ENCODE measurements at places on chromosomes 6 and 20. TPM values are rescaled to one million over a fixed set of nuclear protein-coding genes. Genes with fewer than 3 reads are reported as not detected.

VIP gene
- total RNA-seq: not detected

DNA sequence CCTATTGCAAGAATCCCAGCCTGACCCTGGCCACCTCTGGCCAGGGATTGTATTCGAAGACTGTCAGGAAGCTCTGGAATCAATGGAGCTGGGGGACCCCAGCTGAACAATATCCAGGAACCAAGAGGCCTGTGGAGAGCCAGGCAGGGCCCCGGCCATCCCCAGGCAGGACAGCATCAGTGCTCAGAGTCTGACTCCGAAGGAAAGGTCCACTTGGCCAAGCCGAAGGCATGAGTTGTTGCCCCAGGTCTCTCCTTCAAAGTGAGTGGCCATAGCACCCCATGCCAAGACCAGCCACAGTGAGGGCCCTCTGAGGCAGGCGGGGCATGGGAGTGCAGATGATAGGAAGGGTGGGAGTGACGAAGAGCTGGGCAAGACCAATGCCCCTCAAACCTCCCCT is 193.1 kb downstream of the CDH4 start:
- no peak for DNase-seq

- DNase-seq: peak; percentile 9
Observed at GRCh38 chr6:85405175-85405852, 44.6 kb upstream of the NT5E start.

- DNase-seq: no peak
Observed at GRCh38 chr20:40991181-40991889, 37.3 kb upstream of the TOP1 start.

DNA sequence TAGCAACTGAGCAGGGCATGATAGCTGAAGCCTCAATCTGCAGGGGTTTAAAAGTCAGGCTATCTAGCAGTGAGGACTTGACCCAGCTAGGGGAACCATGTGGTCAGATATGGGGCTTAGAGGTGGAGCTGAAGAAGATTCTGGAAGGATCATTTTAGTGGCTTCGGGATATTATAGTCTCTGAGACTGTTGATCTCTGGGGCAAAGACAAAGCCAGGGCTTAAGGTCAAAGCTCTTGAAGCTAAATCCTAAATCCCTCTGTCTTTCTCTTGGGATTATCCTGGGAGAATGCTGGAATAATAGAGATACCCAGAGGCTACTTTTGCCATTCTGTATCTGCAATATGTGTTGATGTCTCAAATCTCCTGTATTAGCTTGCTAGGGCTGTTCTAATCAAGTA is 132.2 kb downstream of the DHX35 start:
- DNase-seq: no peak

BRPF3 gene
- total RNA-seq: 19.4 TPM

- peak; percentile 60 for DNase-seq
Observed at GRCh38 chr6:31407699-31408098, 4.3 kb downstream of the MICA start.

OR2J3 gene
- total RNA-seq: not detected

DNA sequence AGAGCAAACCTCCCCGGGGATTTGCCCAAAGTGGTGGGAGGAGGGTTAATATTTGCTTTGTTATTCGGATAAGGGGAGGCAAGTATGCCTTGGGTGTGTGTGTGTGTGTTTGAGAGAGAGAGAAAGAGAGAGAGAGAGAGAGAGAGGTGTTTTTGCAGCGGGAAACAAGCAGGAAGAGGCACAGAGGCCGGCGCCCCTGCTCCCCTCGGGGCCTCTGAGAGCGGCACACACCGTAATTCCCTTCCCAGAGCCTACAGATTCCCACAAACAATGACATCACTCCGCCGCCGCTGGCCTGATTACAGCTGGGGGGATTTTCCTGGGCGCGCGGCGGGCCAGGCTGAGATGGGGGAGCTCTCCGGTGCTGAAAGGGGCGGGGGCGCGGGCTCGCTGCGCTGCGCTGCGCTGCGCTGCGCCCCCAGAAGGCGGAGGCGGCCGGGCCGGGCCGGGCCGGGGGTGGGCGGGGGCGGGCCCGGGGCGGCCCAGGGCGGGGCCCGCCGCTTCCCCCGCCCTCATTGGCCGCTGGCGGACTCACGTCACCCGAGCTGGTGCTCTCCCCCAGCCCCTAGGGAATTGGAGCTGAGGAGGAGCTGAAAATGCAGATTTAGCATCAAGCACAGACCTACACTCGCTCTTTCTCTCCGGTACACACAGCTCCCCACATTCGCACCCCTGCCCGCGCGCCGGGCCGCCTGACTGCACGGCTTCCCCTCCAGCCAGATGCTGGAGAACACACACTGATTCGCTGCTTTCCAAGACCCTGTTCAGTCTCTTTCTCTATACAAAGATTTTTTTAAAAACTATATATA is at the start of gene PCSK2:
Gene PCSK2 (plus strand): TSS at position 631 of the 809 bp plus-strand sequence. CDS start 266 bp downstream, outside the sequence.
- no peak for DNase-seq

- DNase-seq: no peak
Observed at GRCh38 chr6:115677198-115677597, 383.5 kb downstream of the FRK start.

DNA sequence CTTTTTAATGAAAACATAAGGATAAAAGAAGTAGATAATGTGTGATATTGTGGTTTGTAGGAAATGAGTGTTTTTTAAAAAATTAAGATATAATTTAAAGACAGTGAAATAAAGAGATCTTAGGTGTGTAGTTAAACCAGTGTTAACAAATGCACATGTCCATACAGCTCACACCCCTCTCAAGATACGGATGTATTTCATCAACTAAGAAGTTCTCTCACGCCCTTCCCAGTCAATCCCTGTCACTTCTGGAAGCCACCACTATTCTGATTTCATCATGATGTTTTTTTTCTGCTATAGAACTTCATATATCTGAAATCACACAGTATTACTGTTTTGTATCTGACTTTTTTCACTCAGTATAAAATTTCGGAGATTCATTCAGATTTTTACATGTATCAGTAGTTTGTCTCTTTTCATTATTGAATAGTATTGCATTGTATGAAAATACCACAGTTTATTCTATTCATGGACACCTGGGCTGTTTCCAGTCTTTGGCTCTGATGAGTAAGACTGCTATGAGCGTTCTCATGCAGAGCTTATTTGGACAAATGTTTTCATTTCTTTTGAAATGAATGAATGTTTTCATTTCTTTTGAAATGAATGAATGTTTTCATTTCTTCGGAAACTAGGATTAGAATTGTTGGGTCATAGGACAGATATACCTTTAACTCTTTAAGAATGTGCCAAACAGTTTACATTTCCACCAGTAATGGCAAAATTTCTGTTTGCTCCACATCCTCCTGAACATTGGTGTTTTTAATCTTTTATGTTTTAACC is 49.7 kb upstream of the ELOVL5 start:
- peak; percentile 30 for DNase-seq

MAS1 gene
- total RNA-seq: not detected

- DNase-seq: no peak
Observed at GRCh38 chr6:52704060-52704459, 33.1 kb downstream of the TMEM14A start.

- peak; percentile 97 for DNase-seq
Observed at GRCh38 chr6:6469074-6469473, 119.4 kb upstream of the LY86 start.

DNA sequence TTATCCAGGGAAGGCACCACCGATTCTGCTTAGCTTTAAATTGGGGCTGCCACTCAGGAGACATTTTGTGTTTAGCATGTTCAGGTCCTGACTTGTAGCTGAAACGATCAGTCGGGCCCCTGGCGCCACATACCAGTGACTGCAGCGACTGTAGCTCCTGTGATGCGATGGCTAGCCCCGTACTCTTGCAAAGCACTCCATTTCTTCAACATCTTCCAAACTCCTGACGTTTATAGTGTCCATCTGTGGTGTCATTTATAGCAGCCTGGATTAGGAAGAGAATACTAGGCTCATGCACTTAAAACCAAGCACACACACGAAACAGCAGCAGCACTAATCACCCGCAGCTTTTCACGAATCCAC is 13.0 kb downstream of the POU3F2 start:
- no peak for DNase-seq

GRCh38 chr20:8647961-8648441 is 420.9 kb upstream of the PLCB4 start:
- no peak for DNase-seq

DNA sequence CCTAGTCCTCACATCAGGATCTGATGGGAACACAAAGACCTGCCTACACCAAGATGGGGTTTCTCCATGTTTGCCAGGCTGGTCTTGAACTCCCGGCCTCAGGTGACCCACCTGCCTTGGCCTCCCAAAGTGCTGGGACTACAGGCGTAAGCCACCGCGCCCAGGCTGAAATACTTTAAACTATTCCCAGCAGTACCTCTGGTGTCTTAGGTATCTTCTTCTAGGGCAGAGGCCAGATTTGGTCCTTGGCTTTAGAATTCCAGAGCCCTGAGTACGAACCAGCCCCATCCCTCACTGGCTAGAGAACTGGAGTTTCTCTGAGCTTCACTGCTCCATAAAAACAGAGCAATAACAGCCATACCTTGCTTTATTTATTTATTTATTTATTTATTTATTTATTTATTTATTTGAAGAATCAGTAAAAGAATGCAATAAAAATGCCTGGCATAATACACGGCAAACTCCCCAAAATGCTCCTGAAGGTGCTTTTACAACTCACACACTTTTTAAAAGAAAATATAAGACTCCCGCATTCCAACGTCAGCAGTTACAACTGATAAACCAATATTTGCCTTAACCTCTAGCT is 312.1 kb downstream of the TFAP2C start:
- no peak for DNase-seq

PTPN1 gene
- total RNA-seq: 63.0 TPM

- no peak for DNase-seq
Observed at GRCh38 chr6:137490006-137490905, 3.9 kb downstream of the OLIG3 start.

- DNase-seq: no peak
Observed at GRCh38 chr6:115908906-115909559, 151.7 kb downstream of the FRK start.

DNA sequence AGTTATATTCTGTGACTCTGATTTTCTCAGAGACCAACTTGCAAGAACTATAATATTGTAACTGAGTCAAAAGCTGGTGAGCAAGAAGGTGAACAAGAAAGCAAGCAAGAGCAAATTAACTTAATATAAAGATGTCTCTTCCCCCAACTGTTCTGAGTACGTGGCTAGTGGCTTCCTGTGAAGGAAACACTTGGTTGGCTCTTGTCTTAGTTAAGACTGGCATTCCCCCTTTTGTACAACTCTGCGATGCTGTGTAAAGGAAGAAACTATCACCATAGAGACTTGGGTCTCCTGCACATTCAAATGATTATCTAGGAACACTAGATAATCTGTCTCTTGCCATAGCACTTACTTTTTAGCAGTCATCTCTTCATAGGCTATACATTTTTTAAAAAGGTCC is 47.3 kb upstream of the TNFAIP3 start:
- no peak for DNase-seq

CALHM4 gene
- total RNA-seq: not detected

GRCh38 chr6:36268478-36269275 is 1.2 kb upstream of the PNPLA1 start:
- no peak for DNase-seq

BPIFB4 gene
- not detected for total RNA-seq
